ENCODE measurements at places on chromosomes 6 and 20. TPM values are rescaled to one million over a fixed set of nuclear protein-coding genes. Genes with fewer than 3 reads are reported as not detected.

The MBOAT1 gene
- total RNA-seq, result 13.8 TPM

The CLVS2 gene
- 0.03 TPM for total RNA-seq

The GFOD1 gene
- 17.3 TPM for total RNA-seq

The CST2 gene
- 0.75 TPM for total RNA-seq

The SCUBE3 gene
- total RNA-seq, result 63.6 TPM

DNA sequence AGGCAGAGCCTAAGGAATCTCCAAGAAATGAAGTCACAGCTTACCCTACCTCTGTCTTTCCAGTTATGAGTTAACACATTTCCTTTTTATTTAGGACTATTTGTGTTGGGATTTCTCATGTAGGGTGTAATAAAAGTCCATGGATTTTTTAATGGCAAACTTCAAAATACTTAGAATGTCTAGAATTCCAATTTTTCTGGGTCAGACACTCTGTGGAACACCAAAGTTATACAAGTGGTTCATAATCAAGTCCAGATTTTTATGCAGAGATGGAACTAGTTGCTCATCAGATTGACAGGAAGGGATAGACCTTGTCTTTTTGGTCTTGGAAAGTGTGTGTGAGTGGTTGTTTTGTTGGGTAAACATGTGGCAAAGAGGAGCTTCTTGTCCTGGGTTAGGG, 303.5 kb upstream of the RNF24 start:
- DNase-seq, result no peak

- no peak for DNase-seq
Measured at GRCh38 chr6:99178168-99178567, 171.3 kb downstream of the FAXC start.
